ENCODE measurements at places on chromosomes 13 and 19.

GRCh38 chr13:98822225-98822606 lies 69.7 kb upstream of the SLC15A1 start:
- no peak for DNase-seq

- no peak for DNase-seq
Observed at GRCh38 chr19:6890938-6891337, 3.6 kb downstream of the ADGRE1 start.

- no peak for DNase-seq
Observed at GRCh38 chr19:10124429-10124828, 4.7 kb upstream of the EIF3G start.

- DNase-seq: no peak
Observed at GRCh38 chr13:94181461-94182107, 297.9 kb downstream of the DCT start.

GRCh38 chr13:95207769-95208366 lies 93.4 kb downstream of the ABCC4 start:
- no peak for DNase-seq

DNA sequence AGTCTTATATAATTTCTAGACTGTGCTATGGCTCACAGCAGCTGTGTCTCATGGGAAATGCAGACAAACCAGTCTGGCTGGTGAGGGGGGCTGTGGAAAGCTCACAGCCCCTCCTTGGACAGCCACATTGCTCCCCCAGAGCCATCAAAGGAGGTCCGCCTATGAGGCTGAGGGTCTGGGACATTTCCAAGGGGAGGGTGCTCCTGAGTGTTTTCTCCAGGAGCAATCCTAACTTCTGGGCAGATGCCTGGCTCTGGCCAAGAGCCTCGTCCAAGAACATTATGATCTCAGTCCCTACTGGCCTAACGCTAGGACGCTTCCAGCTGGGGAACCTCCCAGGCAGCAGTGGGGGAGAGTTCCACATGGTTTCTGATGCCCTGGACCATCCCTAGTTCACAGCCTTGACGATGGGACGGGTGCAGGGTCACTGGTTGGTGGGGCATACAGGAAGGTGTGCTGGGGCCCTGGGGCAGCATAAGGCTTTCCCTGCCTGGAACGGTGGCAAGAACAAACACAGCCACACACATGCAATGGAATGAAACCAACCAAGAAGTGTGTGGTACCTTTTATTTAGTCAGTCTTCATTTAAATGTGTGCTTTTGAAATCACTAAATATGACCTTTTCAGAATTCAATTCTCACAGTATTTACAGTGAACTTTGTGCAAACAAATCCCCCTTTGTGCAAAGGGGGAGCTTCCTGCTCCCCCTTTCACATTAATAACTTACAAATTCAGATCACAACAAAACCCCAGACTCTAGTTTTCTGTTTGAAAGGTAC lies 60.6 kb downstream of the CDADC1 start:
- DNase-seq: peak; percentile 57

DNA sequence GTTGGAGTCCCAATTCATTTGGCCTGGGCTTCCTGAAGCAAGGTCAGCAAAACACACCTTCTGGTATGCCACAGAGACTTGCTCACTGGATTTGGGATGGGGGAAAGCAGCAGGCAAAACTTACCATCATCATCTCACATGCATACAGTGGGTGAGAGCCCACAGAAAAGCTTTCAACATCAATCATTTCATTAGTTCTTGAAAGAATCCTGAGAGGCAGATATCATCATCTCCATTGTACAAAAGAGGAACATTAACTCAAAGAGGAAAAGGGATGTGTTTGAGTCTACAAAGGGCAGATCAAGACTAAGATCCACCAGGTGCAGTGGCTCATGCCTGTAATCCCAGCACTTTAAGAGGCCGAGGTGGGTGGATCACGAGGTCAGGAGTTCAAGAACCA lies 6.4 kb downstream of the WDR87 start:
- DNase-seq: no peak

DNA sequence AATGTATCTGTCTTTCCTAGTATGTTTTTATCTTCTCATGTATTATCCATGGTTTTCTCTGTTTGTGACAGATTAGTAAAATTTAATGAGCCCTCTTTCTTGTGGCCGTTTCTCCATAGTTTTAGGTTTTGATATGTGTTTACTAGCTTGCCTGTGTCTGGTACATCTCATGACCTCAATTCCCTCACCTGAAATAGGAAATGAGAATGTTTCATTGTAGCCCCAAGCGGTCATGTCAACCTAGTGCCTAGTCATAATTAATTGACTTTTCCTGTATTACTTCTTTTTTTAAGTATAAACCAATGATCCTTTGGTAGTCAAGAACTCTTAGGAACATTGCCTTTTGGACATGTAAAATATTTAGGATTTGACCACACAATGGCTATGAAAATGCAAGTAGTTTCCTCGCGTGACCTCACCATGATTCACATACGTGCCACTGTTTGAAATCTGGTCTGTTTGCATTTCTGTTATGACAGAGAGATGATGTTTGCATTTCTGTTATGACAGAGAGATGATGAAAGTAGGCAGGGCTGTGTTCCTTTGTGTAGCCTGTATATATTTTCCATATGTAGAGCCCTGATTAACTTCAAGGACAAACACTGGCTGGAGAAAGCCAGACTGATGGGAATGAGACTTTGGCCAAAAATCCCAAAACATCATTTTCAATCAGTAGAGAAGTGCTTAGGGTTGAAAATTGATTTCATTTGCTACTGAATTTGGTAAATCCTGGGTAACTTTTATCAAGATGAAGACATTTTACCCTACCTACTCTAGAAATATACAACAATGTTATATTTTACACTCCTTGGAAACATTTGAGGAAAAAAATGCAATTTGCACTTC lies 104.8 kb downstream of the TNFRSF19 start:
- no peak for DNase-seq

DNA sequence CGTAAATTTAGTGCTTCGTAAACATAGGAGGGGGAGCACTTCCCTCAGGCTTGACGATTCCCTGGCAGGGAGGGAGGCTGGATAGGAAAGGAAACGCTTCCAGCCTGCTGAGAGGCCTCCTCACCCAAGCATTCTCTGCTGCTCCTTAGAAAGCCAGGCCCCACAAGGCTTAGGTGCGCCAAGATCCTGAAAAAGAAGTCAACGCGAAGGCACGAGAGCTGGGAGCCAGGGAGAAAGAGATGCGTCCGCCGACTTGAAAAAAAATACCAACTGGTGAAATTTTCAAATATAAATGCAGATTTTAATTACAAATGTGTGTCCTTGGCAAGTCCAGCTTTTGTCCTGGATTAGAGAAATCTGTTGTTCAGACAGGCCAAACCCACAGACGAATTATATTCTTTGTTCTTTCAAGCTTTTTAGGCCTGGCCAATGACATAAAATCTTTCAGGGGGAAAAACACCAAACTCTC lies 64.0 kb downstream of the ALOX5AP start:
- DNase-seq: no peak

GRCh38 chr13:42395086-42395821 lies 123.3 kb downstream of the AKAP11 start:
- no peak for DNase-seq

GRCh38 chr19:40673397-40673796 lies 17.1 kb downstream of the NUMBL start:
- DNase-seq: no peak

- DNase-seq: no peak
Observed at GRCh38 chr19:38219221-38219620, 4.8 kb downstream of the DPF1 start.

- DNase-seq: no peak
Observed at GRCh38 chr19:54014920-54015560, 23.6 kb downstream of the CACNG6 start.

DNA sequence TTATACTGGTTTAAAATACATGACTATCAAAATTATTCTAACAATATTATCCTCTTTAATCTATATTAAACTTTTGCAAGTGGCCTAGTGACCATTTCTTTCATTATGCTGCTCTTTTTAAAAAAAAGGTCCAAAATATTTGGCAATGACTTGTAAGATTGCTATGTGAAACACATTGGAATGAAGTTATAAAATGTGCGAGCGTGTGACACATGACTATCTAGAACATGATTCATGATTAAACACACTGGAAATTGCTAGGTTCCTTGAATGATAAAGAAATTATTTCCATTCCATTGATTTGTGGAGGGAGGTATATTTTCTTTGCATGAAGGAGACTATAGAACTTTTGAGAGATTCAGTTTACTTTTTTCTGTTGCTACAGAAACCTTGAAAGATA lies 739.1 kb downstream of the DIAPH3 start:
- no peak for DNase-seq

DNA sequence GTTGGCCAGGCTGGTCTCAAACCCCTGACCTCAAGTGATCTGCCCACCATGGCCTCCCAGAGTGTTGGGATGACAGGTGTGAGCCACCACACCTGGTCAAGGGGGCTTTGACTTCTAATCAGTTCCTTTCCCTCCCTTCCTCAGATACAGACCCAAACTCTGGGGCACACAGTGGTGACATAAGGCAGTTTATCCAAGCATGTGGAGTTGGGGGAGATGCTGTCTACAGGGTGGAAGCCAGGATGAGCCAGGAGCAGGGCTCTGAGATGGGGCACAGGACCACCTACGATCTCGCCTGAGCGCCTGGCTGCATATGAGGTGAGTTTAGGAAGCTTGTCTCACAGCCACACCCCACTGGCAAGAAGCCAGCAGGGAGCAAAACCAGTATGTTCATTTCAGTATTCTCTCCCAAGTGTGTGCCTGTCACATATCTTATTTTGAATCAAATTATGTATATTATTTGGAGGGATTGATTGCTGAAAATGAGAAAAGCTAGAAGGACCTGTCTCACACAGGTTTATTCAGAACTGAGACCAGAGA lies 67.7 kb downstream of the KCTD15 start:
- DNase-seq: no peak

- DNase-seq: peak; percentile 61
Observed at GRCh38 chr19:12838886-12839756, 806 bp downstream of the MAST1 start.

Data from posterior cingulate gyrus (tissue), 11 donors.